NCI-H146 (cell line): ENCODE measurements at places on chromosomes 16 and 17.

DNA sequence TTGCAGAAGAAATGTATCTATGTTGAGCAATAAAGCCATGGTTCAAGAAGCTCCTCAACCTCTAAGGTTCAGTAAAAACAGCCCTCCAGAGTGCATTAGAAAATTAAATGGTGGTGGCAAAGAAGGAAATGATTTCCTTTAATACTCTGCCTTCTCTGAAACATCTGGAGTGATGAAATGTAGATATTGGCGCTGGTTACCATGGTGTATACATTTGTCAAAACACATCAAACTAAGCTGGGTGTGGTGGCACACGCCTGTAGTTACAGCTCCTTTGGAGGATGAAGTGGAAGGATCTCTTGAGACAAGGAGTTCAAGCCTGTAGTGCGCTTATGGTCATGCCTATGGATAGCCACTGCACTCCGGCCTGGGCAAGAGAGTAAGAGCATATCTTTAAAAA lies 6.0 kb downstream of the CAPNS2 start:
- no peak for DNase-seq

GRCh38 chr16:84531671-84532111 lies 27.2 kb upstream of the MEAK7 start:
- DNase-seq = no peak

DNA sequence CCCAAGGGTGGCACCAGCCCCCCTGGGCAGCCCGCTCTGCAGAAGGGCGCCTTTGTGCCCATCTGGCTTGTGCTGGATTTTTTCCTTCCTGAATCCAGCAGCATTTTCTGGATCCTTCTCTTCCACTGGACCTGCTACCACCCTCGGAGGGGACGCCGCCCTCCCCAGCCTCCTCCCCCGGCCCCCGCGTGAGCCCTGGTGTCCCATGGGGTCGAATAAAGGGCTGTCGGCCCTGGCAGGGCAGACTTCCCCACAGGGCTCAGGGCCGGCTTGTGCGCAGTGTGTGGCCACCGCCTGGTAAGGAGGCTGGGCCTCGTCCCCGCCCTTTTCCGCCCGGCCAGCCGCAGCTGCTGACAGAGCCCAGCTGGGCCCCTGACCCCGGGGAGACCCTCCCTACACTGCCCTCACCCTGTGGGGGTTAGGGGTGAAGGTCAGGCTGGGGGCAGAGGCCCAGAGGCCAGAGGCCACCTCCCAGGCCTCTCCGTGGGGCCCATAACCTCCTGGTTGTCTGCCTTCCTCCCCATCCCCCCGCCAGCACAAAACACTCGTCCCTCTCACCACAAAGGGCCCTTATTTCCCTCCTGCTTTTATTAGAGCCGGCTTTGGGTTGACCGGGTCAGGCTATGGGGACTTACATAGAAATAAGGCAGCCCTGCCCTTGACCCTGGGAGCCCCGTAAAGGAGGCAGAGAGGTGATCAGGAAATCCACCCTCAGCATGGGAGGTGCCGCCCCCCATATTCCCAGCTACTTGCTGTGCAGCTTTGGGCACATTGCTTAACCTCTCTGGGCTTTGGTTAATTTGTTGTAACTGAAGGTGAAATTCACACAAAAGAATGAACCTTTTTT lies 179.3 kb upstream of the CIBAR2 start:
- no peak for DNase-seq

- DNase-seq = no peak
Observed at GRCh38 chr16:66107661-66108060, 258.8 kb upstream of the CDH5 start.

GRCh38 chr16:57842601-57843000 lies 40.3 kb upstream of the KIFC3 start:
- DNase-seq = no peak

- no peak for DNase-seq
Observed at GRCh38 chr16:9679213-9679767, 502.9 kb downstream of the GRIN2A start.

- DNase-seq = no peak
Observed at GRCh38 chr17:2964831-2965230, 98.6 kb downstream of the OR1D5 start.
